ENCODE measurements at places on chromosomes 6 and 20.

- no peak for DNase-seq
Measured at GRCh38 chr20:33236351-33236750, 555 bp downstream of the BPIFA1 start.

GRCh38 chr6:91485047-91485446 is 898.2 kb upstream of the MAP3K7 start:
- DNase-seq = no peak

- DNase-seq = no peak
Measured at GRCh38 chr6:112502351-112503090, 155.4 kb downstream of the RFPL4B start.

DNA sequence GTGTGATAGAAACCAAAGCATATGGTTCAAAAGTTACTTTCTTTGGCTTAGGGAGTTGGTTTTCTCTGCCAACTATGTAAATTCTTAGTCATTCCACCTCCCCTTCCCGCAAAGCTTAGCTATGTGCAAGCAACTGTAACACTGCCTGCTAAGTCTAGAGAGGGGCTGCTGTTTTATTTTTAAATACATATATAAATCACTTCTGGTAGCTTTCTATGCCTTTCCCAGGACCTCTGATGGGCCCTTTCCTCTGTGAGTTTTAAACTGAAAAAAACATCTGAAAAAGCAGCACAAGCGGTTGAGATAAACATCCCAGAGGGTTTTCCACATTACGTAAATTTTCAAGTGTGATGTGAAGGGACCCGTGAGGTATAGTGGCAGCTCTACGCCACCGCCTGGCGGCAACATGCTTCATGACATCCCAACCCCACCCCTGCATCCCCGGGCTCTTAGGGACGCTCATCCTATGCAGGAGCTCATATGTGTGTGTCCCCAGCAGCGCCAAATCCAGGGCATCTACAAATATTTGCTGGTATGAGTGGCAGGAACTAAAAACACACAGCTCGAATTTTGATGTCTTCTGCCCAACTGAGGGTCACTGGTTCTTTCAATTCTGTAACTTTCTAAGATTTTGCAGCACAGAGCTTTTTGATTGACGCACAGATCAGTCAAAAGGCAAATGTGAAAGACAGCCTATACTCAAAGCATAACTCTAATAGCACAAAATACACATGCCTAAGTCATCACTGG is 12.7 kb downstream of the SAYSD1 start:
- no peak for DNase-seq

- no peak for DNase-seq
Measured at GRCh38 chr6:56515081-56515905, 127.4 kb downstream of the DST start.

DNA sequence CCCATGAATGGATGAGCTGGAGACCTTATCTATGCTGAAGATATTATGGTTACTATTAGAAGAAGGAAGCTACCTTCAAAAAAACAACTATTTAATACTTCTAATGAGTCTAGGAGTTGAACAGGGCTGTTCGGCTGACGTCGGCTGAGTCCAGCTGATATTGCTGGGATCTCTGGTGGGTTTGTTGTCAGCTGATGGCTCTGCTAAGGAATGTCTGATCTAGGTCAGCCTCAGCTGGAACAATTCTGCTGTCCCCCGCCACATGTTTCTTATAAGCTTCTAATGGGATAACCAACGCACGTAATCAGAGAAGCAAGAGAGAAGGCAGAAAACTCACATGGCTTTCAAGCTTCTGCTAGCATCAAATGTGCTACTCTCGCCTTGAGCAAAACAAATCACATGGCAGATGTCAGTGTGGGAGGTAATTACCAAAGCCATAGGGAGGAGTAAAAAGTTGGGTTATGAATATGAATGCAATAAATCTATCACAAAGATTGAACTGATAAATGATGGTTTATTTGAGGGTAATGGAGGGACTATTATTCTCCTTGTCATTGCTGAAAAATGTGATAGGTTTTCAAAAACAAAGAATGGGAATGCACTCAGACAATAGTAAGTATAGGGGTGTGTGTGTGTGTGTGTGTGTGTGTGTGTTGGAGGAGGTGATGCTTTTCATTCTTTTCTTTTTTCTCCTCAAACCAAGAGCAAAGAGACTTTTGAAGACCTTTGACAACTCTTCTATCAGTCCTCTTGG is 71.5 kb downstream of the BTBD3 start:
- no peak for DNase-seq

GRCh38 chr20:21615617-21616080 is 89.8 kb upstream of the PAX1 start:
- DNase-seq = peak; percentile 70
